Fibroblast of skin of left biceps (primary cell): ENCODE measurements at places on chromosomes 3 and 15.

DNA sequence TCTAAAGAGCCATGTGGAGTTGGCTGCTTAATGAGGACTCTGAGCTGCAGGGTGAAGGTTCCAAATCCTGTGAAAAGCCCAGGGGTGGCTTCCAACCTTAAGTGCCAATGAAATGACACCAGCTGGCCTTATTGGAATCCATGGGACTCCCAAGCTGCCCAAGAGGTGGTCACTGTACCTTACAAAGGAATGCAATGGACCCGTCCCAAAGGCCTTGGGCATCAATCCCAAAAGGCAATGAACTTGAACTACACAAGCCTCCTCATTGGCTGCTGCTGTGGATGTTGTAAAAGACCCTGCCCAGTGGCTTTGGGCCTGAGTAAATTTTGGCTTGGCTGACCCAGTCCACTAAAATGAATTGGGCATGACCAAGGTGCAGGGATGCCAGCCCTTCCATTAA, 129.3 kb downstream of the WNT5A start:
- DNase-seq: no peak

DNA sequence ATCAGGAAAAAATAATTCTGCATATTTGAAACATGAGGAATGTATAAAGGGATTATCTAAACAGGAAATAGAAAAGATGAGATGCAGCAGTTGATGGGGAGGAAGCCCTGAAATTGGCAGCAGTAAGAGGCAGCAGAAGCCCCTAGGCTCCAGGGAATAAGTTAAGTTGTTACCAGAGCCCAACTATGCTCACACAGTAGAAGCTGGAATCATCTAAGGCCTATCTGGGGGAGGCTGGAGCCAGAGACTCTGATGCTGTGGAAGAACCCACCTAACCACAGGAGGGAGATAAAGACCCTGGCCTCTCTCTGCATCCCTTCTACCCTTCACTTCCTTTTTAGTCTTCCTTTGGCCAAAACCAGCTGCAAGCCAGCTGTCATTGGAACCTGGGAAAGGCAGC, 519.7 kb downstream of the DIPK2A start:
- no peak for DNase-seq

- no peak for DNase-seq
These were observed 3.1 kb upstream of the FAM240A start for GRCh38 chr3:46609212-46609721.

- peak; percentile 36 for DNase-seq
These were observed 328.3 kb downstream of the PLCL2 start for GRCh38 chr3:17213102-17213501.

DNA sequence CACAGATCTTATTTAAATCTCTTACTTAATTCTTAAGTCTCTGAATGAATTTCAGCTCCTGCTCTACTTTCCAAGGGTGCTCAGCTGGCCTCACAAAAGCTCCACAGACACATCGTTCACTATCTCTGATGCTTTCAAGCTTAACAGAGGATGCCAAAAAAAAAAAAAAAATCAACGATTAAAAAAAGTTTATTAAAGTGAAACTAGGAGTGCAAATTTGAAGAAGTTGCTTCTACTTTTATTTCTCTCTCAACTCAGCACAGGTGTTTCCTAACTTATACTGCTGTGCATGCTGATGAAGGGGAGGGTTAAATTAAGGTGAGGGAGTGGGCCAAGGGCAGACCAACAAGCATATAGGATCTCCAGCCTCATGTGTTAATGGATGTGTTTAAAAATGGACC, 157.2 kb downstream of the TIGIT start:
- no peak for DNase-seq

- DNase-seq: no peak
These were observed 611 bp upstream of the FANCI start for GRCh38 chr15:89243046-89243690.

DNA sequence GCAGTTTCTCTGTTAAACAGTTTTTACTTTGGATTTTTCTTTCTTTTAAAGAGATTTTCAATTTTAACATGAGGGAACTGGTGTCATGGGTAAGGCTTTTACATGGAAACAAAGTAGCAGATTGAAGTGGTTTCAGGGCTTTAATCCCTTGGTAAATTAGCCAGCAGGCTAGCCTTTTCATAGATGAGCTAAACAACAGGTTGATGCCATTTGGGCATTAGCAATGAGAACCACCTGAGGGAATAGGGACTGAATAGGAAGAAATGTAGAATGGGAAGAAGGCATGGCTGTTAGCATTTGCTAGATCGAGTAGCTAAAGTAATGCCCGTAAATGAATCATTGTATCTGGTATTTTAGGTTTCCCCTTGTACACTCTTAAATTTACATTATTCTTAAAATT, 165.5 kb upstream of the MLF1 start:
- no peak for DNase-seq

DNA sequence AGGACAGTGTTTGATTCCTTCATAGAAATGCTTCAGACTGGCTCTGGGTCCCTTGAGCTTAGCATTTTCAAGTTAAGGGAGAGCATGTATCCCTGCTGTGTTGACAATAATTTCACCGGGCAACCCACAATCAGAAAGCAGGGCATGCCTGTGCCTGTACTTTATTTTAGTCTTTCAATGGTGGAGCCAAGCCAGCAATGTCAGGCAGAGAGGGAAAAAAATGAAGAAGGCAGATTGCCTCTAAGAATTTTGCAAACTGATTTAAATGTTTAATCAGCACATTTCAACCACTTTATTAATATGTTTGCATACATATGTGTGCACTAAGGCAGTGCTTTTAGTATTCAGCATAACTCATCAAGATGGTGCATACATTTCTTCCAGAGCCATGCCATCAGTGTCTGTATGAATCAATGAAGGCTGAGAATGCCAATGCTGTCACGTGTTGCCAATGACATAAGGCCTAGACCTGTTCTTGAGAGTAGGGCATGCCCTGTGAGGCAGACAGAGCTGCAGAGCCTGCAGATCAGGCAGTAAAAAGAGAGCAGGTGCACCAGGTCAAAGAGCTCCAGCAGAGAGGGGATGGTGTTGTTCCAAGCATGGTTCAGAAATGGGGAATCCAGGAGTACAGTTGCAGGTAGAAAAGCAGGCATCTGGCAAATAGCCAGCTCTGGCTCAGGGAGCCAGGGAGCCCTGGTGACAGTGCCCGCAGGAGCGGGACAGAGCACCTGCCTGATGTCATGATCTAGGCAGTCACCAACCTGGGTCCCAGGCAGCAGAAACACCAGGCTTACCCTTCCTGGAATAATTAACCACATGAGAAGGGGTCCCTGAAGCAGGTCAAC, 508.5 kb downstream of the GABRG3 start:
- no peak for DNase-seq

GRCh38 chr3:5217824-5218595, 30.5 kb downstream of the EDEM1 start:
- DNase-seq: no peak

GRCh38 chr3:15342945-15343344, 10.6 kb upstream of the SH3BP5 start:
- DNase-seq: no peak

GRCh38 chr15:39535466-39535865, 45.4 kb upstream of the THBS1 start:
- DNase-seq: no peak

DNA sequence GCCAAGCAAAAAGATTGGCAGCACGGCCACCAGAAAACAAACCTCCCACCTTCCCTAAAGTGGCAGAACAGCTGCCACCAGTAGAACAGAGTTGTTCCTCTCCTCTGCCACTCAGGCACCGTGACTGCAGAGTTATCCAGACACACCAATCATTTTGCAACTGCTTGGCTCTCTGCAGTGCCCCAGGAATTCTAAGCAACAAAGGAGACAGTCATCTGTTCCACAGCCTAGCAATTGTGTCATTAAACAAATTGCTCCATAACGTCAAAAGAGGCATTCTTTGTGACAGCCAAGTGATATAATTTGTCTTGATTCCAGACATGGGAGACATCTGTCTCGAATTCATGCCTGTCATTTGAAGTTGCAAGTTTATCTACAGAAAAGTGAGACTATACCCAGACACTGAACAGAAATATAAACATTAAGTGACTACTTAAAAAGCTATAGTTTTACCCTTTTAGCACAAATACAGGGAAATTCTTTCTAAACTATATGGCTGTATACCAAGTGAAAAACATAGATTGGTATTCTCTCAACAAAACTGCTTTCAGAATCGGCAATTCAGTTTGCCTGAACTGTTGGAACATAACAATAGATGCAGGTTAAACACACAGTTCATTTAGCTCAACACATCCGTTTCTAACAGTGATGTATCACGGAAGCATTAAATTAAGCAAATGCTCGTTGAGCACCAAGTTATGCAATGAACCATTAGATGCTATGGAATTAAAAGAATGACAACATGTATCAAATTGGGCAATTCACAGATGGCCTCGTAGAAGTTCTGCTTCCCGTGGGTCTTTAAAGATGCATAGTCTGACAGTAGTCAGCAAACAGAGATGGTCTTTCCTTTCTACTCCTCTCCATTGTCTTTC, 281.3 kb downstream of the FGF12 start:
- DNase-seq: no peak

DNA sequence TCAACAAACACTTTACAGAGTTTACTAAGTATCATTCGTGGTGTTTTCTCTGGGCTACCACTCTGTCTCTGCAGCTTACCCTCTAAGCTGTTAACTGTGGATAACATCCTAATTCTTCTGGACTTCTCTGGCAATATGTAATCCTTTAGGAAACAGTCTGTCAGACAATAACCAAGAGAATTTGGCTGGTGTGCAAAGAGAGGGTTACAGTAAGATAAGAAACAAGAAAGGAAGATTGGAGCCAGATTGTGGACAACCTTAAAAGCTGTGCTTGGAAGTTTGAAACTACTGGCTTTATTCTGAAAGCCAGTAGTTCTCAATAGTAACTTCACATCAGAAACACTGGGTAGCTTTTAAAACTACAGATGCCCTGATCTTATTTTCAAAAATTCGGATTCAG, 778 bp downstream of the ARL6 start:
- no peak for DNase-seq

DNA sequence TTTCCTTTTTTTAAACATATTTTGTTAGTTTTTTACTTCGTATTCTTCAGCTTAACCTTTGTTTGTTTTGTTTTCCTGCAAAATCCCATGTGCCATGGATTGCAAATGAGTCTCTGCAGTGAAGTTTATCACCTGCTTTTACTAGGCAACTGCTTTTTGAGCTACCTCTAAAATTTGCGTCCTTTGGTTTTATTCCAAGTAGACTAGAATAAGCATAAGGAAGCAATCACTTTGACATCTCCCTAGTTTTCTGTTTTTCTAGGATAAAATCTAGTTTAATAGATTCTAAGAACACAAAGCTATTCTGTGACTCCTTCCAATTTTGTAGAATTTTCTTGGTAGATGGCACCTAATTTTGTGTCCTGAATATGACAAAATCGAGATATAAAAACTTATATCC, 1059.2 kb downstream of the OTOL1 start:
- DNase-seq: no peak

- no peak for DNase-seq
These were observed 189.8 kb downstream of the SLCO3A1 start for GRCh38 chr15:92043283-92043682.
